Amygdala (tissue), 56 donors: ENCODE measurements at places on chromosomes 4 and X.

DNA sequence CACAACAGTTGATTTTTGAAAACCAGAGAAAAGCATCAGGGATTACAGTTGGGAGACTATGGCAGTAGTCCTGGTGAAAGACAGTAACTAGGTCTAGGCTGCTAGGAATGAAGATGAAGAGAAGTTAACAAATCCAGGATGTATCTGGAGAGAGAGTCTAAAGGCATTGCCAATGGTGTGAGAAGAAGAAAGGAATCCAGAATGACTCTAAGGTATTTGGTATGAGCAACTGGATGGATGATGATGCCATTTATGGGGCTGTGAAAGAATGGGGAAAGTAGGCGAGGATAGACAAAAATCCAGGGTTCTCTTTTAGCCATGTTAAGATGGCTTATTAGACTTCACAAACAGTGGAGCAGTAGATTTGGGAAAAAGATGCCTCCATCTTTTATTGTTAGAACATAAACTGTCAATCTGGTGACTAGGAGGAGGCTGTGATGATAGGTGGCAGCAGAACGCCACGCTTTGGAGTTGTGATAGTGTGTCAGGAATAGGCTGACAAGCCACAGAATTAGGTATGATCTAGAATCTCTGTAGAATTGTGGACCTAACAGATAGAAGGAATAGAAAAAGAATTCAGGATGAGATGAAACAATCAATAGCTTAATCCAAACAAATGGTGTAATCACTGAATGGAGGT is 27.3 kb upstream of the JADE1 start:
- no peak for DNase-seq

- no peak for DNase-seq
Observed at GRCh38 chrX:150935467-150935866, 37.0 kb upstream of the CD99L2 start.

DNA sequence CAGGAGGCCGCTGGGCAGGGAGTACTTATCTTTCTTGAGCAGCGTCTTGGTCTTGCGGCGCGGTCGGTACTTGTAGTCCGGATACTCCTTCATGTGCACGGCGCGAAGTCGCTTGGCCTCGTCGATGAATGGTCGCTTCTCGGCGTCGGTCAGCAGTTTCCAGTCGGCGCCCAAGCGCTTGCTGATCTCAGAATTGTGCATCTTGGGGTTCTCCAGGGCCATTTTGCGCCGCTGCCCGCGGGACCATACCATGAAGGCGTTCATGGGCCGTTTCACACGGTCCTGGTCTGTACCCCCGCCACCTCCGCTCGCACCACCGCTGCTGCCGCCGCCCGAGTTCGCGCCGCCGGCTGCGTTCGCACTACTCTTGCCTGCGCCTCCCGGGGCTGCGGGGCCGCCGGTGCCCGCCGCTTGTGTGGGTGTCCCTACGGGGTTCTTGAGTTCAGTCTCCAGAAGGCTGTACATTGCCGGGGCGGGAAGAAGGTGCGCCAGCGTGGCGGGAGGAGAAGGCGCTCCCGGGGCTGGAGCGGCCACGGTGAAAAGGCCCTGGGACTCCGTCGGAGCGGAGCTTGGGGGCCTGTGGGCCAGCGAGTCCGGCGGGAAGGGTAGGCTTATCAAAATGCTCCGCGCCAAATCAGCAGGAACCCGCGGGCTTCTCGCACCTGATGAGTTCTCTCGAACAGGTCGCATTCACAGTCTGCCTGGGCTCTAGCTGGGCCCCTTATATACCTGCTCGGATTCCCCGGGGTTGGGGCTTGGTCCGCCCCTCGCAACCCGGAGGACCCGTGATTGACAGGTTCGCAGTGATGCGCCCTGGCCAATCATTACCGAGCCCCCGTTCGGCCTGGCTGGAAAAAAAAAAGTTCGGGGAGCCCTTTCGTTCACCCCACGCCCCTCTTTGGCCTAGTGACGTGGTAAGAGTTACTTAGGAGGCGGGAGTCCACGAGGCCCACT is at the start of gene SOX3:
SOX3 (minus strand) TSS at position 699 of the 954 bp plus-strand sequence; CDS start at position 690, 9 bp downstream.
- DNase-seq, result no peak

DNA sequence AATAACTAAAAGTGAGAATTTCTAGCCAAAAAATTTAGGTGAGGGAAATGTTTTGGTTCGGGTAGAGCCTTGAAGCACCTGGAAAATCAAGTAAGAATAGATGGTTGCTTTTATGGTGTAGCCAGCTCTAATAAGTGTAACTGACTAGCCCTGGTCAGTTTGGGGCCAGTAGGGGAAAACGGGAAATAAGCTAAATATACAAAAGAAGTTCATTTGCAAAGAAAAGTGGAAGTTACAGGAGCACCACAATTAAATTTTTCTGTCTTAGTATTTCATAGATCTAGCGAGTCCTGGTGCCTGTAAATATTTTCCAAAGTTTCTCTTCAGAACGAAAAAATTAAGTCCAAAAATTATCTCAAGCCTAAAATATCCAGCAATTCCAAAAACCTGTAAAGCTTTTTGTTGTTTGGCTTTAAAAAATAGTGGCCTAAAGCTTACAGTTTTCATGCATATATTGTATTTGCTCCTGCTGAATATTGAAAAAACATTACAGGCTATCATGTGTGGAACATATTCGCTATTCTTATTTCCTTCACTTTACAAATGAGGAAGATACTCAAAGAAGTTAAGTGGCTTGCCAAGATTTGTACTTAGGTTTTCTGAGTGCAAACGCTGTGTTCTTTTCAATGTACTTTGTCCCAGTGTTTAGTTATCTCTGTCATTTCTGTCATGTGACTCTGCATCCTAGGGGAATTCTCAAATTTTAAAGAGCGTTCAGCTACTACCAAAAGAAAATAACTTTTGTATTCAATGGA is 7.3 kb upstream of the PTPN13 start:
- DNase-seq, result no peak

GRCh38 chr4:128289523-128290158 is 2.0 kb upstream of the PGRMC2 start:
- DNase-seq, result no peak

- no peak for DNase-seq
Observed at GRCh38 chr4:110533940-110534339, 58.0 kb downstream of the ENPEP start.

DNA sequence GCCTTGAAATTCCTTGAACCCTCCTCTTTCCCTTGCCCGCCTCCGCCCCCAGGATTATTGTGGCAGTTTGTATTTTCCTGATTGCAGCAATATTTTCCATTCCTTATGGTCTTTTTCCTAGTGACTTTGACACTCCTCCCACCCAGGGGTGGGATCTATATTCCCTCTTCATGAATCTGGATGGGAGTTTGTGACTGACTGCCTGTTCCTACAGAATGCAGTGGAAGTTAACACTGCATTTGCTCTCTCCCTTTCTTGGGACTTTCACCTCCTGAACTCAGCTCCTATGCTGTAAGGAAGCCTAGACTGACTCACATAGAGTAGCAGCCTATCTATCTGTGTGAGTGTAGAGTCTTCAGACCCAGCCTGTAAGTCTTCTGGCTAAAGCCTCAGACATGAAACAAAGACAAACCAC is 2.2 kb downstream of the FUNDC2 start:
- DNase-seq, result no peak

DNA sequence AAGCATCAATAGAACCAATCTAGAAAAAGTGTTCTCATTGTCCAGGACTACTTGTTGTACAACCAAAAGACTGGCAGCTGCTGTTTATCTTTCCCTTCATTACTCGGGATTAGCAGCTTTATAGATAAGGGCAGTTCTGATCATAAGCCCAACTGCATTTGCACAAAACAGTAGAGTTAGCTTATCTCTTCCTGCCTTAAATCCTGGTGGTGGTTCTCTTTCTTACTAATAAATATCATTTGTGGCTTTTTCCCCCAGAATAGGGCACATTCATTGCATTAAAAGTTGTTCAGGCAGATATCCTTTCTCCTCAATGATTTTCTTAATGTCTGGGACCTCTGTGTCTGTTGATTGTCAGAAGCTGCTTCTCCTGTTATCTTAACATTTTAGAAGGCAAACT is 20.2 kb upstream of the RRAGB start:
- no peak for DNase-seq

DNA sequence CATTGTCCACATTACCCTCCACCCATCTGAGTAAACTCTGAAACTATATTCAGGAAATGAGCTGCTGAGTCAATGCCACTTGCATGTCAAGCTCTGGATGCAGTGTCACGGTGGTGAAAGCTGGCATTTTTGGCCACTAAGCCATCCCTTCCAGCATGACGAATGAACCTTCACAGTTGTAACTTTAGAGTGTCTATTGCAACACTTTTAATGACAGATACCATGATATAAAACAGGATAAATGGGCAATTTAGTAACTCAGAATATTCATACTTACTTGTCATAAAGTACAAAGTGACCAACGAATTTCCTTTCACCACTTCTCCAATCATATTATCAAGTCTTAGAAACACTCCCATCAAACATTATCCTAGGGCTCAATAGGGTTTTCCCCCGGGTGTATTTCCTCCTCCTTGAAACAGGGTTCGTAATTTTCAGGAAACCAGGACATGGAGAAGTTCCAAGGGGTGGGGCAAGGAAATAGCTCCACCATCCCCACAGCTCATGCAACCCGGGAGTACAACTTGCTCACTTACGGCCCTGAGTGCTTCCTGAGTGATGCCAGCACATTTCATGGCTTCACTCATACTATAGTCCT is 73.1 kb downstream of the MTHFD2L start:
- DNase-seq, result no peak

DNA sequence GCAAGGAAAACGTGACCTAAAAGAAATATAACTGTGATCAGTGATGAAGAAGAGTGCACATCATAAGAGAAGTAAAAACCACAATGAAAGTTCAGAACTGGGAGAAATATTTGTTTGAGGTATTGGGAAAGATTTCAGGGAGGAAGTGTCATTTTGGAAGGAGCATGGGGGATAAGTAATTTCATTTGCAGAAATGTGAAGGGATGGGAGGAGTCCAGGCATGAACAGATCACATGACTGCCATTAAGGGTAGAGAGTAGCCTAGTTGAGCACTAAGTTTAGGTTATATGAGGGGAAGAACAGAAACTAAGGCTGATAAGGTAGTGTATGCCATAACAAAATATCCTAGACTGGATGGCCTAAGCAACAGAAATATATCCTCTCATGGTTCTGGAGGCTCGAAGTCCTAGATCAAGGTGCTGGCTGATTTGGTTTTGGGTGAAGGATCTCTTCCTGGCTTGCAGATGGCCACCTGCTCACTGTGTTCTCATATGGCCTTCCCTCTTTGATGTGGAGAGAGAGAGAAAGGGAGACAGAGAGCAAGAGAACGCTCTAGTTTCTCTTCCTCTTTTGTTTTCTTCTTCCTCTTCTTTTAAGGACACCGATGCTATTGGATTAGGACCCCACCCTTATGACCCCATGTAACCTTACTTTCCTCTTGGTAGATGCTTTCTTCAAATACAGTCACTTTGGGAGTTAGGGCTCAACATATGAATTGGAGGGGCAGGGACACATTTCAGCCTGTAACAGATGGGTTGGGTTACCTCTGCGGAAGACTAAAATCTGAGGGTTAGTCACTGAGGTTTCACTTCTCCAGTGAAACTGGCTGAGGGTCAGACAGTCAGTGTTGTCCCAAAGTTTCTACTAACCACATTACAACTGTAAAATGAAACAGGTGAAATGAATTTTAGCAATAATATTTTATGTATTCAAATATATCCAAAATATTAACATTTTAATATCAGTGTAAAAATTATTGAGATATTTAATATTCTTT is 77.9 kb downstream of the EGF start:
- DNase-seq, result no peak

- no peak for DNase-seq
Observed at GRCh38 chr4:122700178-122700725, 32.3 kb upstream of the BBS12 start.

DNA sequence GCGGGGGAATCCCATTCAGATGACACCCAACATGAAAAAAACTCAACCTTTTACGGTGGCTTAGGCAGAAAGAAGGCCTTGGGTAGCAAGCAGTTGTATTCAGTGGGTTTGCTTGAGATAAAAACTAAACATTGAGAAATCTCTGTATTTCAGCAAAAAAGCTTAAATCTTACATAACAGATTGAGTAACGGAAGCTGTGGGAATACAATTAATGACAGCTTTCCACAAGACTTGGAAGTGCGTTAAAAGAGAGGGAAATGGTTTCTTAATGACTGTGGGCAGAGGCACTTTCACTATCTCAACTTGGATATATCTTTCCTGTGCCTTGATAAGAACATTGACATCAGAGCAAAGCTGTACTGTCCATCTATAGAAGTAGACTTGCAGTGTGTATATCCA is 418.5 kb upstream of the HS3ST1 start:
- DNase-seq, result no peak

DNA sequence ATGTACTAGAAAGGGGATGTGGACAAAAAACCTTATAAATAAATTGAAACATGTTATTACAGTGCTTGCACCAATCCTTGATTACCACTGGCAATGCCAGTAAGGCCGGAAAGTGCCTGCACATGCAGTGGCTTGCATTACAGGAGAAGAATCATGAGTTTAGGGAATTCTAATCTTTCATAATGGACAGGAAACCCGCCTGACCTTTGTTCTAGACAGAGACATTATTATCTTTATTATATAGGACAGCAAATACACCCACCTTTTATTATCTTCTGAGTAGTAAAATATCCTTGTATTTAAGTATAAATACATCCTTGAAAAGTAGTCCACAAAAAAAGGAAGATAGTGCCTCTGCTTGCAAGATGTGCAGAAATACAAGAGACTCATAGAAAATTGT is 379.9 kb upstream of the LCORL start:
- DNase-seq, result no peak

DNA sequence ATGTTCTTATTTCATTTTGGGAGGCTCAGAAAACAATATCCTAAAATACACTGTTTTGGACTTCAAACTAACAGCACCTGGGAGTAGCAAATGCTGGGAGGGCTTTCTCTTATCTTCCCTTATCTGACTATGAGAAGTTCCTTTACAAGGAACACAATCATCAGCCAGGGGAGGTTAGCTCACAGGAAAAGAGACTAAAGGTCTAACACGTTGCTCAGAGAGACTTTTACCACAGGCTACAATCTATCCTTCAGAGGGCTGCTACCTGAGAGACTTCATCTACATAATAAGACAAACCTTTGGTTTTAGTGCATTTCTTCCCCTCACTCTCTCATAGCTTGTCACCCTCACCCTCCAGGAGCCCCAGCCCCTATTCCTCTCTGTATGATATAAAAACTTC is 35.8 kb downstream of the MEPE start:
- DNase-seq, result no peak

- DNase-seq, result no peak
Observed at GRCh38 chr4:169070071-169070894, 60.2 kb upstream of the CBR4 start.

DNA sequence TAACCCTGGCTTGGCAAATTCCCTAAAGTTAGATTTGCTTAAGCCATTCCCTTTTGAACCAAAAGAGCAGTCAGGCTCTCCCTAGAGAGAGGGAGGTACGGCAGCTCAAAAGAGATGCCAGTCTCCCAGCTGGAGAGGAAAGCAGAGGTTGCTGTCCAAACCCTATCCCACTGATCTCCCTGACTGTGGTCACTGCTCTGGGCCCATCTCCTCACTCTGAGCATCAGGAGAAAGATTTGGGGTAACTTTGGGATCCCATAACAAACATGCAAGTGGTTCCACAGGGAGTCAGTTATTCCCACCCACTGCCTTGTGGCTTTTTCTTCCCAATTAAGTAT is 17.1 kb downstream of the ACSL1 start:
- no peak for DNase-seq
